Activated CD4-positive, alpha-beta T cell treated with anti-CD3 and anti-CD28 coated beads for 24 hours (primary cell): ENCODE measurements at places on chromosomes 2 and 18.

DNA sequence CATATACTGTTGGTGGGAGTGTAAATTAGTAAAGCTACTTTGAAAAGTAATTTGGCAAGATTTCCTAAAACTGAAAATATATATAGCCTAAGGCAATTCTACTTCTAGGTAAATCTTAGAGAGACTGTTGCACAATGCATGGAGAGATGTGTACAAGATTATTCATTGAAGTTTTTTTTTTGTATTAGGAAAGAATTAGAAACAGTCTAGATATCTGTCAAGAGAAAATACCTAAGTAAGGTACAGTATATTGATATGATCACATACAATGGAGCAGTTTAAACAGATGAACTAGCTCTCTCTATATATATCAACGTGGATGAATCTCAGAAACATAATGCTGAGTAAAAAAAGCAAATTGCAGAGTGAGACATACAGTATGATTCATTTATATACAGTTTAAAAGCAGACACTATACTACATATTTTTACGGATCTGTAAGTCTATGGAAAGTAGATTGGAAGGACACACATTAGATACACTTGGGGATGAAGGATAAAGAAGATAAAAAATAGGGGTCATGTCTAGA lies 59.3 kb upstream of the ACVR1 start:
- no peak for DNase-seq

DNA sequence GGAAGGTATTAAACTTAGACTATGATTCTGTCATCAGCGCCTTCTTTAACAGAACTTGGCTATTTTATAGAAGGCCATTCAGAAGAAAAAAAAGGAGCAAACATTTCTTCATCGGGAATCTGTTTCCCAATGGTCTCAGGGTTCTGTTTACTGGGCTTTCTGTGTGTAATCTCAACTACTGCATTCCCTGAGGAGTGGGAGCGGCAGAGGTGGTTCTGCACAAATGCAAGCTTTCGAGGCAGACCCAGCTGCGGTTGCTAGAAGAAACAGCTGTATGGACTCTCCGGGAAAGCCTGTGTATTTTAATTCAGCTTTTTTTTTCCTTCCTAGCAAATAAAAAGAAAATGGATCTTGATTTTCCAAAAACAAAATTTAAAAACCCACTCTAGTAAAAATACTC lies 250.7 kb downstream of the NAPG start:
- DNase-seq: no peak

DNA sequence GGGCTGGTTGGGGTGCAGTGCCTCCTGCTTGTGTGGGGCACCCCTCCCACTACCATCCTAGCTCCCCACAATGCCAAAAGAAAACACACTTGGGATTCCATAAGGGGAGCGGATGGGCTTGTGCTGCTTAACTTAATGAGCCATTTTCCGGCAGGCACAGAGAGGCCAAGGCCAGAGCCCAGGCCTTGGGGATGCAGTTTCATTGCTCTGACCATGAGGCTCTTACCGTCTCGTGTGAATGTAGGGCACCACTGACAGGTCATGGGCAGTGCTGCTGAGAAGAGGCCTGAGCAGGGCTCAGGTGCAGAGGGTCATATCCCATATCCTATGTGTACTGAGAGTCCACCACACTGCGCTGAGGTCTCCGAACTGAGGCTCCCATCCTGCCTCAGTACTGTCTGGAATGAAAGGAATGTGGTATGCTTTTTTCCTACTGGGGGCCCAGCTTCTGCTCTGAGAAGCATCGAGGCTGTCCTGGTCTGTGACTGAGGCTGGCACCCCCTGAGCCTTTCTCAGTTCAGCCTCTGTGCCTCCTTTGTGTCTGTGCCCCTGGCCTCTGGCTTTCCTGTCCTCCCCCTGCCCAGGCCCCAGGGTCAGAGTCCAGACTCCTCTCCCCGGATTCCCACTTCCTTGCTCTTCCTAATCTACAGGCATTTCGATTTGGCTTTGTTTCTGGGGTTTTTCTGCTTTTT lies 45.2 kb upstream of the MAPRE3 start:
- no peak for DNase-seq

- DNase-seq: no peak
Observed at GRCh38 chr18:10930076-10930475, 219.3 kb downstream of the PIEZO2 start.

GRCh38 chr2:70357684-70358071 lies 55.8 kb upstream of the FAM136A start:
- no peak for DNase-seq

- no peak for DNase-seq
Observed at GRCh38 chr2:64203858-64204632, 59.8 kb upstream of the PELI1 start.

DNA sequence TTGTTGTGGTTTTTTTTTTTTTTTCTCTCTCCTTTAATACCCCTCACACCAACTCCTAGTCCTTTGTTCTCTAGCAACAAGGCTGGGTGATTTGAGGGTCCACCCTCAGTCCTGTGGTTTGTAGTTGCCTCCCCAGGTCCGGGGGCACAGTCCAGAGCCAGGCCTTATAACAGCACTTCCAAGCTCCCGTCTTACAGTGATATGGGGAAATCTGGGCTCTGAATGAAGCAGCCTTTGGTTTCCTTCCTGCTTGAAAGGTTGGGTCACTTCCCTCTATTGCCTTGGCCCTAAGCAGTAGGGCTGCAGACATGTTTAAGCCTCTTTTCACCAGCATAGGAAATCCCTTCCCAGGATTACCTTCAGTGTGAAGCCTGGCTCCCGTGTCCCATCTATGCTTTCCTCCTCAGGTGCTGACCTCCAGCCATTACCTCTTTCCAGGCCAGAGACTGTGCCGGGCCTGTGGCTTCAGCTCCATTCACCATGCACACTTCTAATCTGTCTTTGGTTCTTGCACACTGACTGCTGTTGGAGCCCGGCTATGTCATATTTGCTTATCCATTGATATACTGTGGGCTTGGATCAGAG lies 21.2 kb upstream of the NTSR2 start:
- no peak for DNase-seq

DNA sequence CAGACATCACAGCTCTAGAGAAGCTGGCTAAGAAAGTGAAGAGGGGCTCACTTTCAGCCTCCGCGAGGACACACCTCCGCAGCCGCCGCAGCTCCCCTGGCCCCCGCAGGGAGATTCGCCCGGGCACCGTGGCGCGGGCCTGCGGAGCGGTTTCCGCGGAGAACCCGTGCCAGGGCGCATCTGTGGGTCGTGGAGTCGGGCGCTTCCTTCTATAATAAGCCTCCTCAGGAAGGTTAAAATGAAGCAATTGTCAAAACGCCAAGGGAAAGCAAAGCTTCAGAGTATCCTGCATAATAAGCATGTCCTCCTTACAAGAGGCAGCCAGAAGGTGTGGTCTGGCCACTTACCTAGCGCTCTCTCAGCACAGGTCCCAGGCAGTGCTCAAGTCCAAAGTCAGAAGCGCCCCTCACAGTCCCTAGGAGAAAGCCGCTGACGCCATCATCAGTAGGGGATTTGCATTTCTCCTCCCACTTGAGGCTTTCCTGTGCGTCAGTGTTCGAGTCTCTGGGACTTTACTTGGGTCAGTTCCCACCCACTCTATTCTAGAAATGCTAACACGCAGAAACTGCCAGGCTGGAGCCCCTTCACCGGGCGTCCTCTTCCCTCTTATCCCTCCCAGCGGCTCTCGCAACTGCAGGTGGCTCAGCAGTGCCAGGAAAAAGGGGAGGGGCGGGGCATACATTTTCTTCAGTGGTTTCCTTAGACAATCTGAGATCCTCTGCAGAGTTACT lies at the start of gene STAT4:
STAT4 (minus strand) TSS at position 395 of the 731 bp plus-strand sequence. CDS start 2,791 bp downstream, outside the sequence.
- peak; percentile 70 for DNase-seq

DNA sequence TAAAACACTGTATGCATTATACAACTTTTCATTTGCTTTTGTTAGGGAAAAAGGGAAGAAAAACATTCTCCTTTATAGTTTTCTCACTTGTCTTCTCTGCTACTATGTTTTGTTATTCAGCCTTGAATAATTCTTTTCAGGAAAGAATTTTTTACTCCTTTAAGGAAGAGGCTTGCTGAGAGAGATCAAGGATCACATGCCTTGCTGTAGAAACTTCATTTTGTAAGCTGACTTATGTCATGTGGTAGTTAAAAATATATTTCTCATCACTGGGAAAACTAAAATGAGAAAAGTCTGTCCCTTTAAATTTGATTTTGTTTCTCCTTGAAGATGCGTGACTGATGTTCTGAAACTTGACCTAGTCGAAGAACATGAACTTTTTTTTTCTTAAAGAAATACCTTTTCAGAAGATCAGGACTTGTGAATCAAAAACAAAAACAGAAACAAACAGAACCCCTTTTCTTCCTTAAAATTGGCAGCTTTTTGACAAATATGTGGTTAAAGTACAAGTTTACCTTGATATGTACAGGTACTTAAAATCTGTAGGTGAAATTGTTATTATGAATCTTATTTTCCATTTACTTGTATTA lies 145.1 kb downstream of the COMMD1 start:
- no peak for DNase-seq

- DNase-seq: no peak
Observed at GRCh38 chr2:24176326-24176725, 1.5 kb downstream of the FAM228A start.

- no peak for DNase-seq
Observed at GRCh38 chr2:109604597-109604996, 9.2 kb downstream of the SEPTIN10 start.

DNA sequence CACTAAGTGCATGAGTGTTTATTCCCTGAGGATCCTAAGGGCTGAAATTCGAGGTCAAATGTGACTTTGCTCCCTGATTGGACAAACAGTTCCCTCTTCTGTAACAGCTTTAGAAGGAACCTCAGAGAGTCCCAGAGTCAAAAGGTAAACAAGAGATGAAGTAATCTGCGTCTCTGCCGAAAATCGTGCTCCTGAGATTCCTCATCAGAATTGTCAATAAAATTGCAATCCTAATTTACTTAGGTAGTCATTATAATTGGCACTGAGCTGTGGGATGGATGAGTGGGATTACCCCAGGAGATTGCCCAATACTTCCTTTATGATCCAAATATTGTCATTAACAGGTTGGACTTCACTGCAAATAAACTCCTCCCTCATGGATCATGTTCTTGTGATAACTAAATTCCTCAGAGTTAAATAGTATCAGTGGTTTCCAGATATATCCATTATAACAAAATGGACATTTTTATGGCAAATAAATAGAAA lies 907 bp upstream of the SUCLG1 start:
- no peak for DNase-seq

- DNase-seq: no peak
Observed at GRCh38 chr2:231934441-231935206, 8.4 kb upstream of the NPPC start.

DNA sequence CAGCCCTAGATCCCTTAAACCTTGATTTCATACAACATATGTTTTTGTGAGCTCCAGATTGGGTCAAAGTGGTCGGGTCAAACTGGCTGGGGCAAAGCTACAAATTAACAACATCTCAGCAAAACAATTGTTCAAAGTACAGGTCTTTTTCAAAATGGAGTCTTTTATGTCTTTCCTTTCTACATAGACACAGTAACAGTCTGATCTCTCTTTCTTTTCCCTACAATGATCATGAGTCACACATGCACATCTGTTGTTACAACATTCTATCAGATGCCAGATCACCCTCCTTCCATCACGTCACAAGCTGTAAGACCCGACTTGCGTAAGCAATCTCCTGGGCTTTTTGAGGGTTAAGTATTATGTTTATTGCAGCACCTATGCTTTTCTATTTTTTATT lies 55.1 kb downstream of the RHOB start:
- no peak for DNase-seq

GRCh38 chr2:195438692-195439091 lies 218.3 kb upstream of the SLC39A10 start:
- no peak for DNase-seq

DNA sequence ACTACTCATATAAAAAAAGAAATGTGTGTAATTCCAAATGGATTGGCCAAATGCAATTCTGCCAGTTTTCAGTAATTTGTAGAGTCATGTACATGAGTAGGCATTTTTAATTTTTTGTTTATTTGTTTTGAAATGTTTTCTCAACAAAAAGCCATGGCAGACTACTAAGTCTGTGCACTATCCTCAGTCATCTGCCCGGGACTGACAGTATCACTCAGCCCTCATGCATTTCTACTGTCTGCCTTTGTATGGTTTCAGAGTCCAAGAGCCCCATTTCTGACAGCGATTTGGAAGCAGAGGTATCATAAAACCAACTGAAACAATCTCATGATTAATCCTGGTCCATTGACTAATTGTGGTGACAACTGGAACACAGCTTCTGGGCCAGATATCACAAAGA lies 109.9 kb upstream of the NYAP2 start:
- no peak for DNase-seq

- DNase-seq: no peak
Observed at GRCh38 chr2:210452194-210452593, 24.4 kb downstream of the LANCL1 start.

DNA sequence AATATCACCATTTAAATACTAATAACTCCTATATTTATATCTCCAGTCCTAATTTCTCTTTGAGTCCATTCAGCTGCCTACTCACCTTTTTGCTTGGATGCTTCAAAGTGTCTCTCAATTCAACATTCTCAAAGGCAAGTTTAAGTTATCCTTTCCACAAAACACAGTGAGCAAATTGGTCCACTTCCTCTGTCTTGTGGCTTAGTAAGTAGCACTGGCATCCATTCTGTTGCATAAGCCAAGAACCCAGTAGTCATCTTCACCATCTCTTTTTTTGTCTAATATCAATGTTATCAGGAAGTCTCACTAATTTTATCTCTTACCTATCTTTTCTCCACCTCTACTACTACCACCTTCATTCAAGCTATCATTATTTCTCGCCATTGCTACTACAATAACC lies 27.4 kb upstream of the IL1RL1 start:
- DNase-seq: no peak

DNA sequence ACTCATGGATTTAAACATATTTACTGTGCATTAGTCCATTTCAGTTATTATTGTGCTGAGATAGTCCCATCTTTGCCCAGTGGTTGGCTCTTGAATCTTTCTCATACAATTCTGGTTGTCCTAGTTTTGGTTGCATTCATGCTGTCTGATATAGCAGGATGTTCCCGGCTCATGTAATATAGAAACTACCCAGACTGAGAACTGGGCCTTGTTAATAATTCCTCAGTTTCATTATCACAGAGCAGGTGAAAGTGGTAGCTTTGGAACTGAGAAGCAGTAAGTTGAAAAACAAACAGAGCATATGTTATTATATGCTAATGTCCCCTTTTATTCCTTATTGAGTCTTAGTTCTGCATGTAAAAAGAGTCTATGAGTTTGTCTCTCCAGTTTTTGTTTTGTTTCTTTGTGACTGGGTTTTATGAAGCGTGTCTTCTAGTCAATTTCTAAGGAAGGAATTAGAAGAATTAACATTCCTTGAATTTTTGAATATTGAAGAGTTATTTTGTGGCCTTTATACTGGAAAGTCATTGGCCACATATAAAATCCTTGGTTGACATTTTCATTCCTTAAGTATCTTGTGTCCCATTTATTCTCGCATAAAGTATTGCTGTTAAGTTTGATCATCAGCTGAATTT lies 43.3 kb downstream of the EIF5B start:
- no peak for DNase-seq
